Pancreas (tissue), 10 donors: ENCODE measurements at places on chromosomes 2 and 18. TPM values are rescaled to one million over a fixed set of nuclear protein-coding genes. Genes with fewer than 3 reads are reported as not detected.

PRKAG3 gene
- total RNA-seq = not detected

DNA sequence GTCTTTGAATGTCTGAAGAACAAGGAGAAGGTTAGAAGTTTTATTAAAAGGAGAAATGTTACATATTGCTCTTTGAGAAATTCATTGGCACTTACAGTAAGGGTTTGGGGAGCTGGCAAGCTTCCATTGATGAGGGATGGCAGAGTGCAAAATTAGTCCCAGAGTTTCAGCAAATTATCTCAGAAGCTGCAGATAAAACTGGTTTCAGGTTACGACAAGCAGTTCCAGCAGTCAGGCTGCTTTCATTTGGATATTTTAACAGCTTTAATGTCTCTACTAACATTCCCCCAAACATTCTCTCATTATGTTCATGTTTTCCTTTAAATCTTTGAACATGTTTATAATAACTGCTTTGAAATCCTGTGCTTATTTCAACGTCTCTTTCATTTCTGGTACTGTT, 153.1 kb downstream of the TTC27 start:
- no peaks in the 10 kb centered on the region for H3K4me1 ChIP-seq
- no peak overlapping the region for H3K4me3 ChIP-seq
- H3K27ac ChIP-seq = no peak overlapping the region
- H3K27me3 ChIP-seq = no peaks in the 10 kb centered on the region
- DNase-seq = no peak
- H3K36me3 ChIP-seq = no peaks in the 10 kb centered on the region

- H3K27me3 ChIP-seq = no peaks in the 10 kb centered on the region
- peaks cover 37% of the 10 kb centered on the region for H3K4me1 ChIP-seq
- H3K36me3 ChIP-seq = no peaks in the 10 kb centered on the region
- no peak overlapping the region for H3K4me3 ChIP-seq
These were observed 3.7 kb downstream of the ETAA1 start for GRCh38 chr2:67400560-67401485.

- H3K27ac ChIP-seq = peak overlapping the region; percentile 86
- DNase-seq = peak; percentile 45
- no peaks in the 10 kb centered on the region for H3K4me1 ChIP-seq
- peak overlapping the region; percentile 70 for H3K4me3 ChIP-seq
- H3K36me3 ChIP-seq = no peaks in the 10 kb centered on the region
- no peaks in the 10 kb centered on the region for H3K27me3 ChIP-seq
These were observed 31.5 kb upstream of the TMBIM1 start for GRCh38 chr2:218323526-218324472.

GRCh38 chr2:142131010-142131669, at the start of gene LRP1B:
Gene LRP1B, minus strand, starts transcription at chr2:142131016. Its CDS starts 287 bp downstream, at chr2:142130729.
- H3K4me1 ChIP-seq = no peaks in the 10 kb centered on the region
- H3K27me3 ChIP-seq = no peaks in the 10 kb centered on the region
- H3K36me3 ChIP-seq = no peaks in the 10 kb centered on the region
- peak; percentile 53 for DNase-seq

DNA sequence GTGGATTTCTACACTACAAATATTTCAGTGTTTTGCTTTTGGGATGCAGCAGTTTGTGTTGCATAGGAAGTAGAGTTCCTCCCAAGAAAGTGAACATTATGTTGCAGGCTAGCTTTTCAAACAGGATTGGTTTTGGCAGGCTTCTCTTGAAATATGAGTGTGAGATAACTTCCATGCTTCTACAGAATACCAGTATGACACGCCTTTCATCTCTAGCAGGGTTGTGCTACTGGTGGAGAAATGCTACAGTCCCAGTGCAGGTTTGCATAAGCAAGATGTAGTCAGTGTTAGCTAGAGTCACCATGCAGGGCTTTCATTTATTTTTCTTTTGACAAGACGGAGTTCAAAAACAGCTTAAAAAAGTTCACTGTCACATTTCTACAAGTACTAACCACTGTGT, 17.1 kb upstream of the CAVIN2 start:
- no peaks in the 10 kb centered on the region for H3K36me3 ChIP-seq
- no peak overlapping the region for H3K27ac ChIP-seq
- DNase-seq = no peak
- no peaks in the 10 kb centered on the region for H3K27me3 ChIP-seq

GRCh38 chr2:158962074-158962473, 6.4 kb upstream of the TANC1 start:
- no peaks in the 10 kb centered on the region for H3K4me1 ChIP-seq
- no peaks in the 10 kb centered on the region for H3K27me3 ChIP-seq
- DNase-seq = no peak
- no peaks in the 10 kb centered on the region for H3K36me3 ChIP-seq
- no peak overlapping the region for H3K4me3 ChIP-seq

NLRC4 gene
- total RNA-seq = 0.16 TPM

DNAJC5G gene
- not detected for total RNA-seq

CHMP1B gene
- total RNA-seq = 10.7 TPM

GRCh38 chr2:226869371-226869770, 33.5 kb downstream of the RHBDD1 start:
- H3K4me1 ChIP-seq = no peaks in the 10 kb centered on the region
- H3K27ac ChIP-seq = no peak overlapping the region
- peaks cover 3% of the 10 kb centered on the region for H3K36me3 ChIP-seq
- H3K4me3 ChIP-seq = no peak overlapping the region
- no peak for DNase-seq
